ENCODE measurements at places on chromosomes 11 and 22.
A peak's percentile ranks its signal among the peaks of the same experiment; 100 is the strongest.

DNA sequence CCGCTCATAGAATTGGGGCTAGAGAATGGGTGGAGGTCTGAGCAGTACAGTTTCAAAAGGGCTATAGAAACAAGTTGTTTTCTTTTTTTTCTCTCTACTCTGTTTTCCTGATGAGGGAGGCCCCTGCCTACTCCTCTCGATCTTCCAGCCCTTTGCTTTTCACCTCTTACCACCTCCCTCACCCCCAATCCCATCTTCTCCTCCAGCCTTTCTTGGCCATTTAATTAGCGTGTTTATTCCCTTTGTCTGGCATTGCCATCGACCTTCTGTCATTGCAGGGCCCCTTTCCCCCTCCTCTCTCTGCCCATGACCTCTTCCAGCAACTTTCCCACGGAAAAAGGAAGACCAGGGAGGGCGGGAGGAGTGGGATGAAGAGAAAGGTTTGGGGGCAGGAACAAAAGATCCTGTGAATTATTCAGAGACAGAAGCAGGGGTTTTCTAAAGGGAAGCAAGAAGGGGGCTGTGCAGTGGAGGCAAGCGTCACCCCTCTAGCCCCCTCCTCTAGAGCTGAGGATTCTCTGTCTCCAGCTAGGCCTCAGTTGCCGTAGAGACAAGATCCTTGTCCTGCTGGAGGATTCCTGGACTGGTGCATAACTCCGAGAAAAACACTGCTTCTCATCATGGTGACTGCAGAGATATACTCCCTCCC is 12.9 kb downstream of the DTX4 start:
- DNase-seq: no peak

GRCh38 chr11:78921509-78921908 is 346.8 kb upstream of the NARS2 start:
- DNase-seq: no peak

DNA sequence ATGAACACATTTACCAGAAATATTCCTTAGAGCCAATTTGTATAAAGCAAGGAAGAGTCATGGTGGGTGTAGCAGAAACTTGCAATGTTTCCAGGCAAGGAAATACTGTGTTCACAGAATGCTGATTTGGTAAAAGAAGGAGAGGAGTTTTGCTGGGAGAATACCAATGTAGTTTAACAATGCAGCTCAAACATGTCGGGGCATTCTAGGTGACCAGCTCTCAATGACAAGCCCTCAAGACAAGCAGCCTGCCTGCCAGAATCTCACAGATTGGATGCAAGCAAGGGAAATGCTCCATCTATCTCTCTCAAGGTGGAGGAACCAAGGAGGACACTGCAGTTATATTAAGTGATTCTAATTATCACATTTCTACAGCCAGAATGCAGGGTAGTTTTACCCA is 190.4 kb downstream of the MAML2 start:
- no peak for DNase-seq

- DNase-seq: no peak
These were observed 176.2 kb downstream of the BUD13 start for GRCh38 chr11:116596346-116597260.

DNA sequence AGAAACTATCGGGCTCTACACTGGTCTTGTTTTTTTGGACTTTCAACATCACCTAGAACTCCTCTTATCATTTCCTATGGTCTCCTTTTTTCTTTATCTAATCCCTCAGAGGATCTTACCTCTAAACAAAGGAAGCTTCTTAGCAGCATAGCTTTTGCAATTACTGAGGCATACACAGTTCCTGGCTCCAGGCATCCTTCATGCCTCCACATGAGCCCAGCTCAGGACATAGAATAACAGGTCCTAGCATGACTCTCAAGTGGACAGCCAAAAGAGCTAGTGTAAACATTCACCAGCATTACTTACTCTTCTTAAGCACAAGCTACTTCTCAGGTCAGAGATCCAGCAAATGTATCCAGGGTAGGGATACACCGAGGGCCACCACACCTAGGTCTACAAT is 17.1 kb downstream of the CFAP300 start:
- DNase-seq: peak; percentile 48

- no peak for DNase-seq
These were observed 37.1 kb downstream of the SVIP start for GRCh38 chr11:22792497-22792896.
